WERI-Rb-1 (cell line): ENCODE measurements at places on chromosomes 2 and 18.

GRCh38 chr18:41266616-41267015 is 688.4 kb upstream of the PIK3C3 start:
- DNase-seq, result no peak

- no peak for DNase-seq
Observed at GRCh38 chr18:59182673-59183072, 37.3 kb upstream of the GRP start.

GRCh38 chr2:236702657-236703372 is 133.2 kb downstream of the ACKR3 start:
- DNase-seq, result no peak

DNA sequence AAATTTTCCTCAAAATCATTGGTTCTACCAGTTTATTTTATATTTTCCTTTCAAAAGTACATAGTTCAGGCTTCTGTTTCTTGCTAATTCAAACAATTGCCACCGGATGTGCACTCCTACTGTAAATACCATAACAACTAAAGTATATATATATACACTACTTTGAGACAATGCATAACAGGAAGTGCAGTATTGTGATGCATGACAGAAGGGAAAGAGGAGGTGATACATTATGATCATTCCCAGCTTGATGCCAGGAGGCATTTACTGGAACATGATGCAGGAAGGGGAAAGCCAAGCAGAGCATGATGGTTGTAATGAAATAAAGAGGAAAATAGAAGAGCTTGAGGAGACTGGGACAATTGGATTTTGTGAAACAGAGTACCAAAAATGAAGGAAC is 215.2 kb upstream of the NT5C1B start:
- no peak for DNase-seq

DNA sequence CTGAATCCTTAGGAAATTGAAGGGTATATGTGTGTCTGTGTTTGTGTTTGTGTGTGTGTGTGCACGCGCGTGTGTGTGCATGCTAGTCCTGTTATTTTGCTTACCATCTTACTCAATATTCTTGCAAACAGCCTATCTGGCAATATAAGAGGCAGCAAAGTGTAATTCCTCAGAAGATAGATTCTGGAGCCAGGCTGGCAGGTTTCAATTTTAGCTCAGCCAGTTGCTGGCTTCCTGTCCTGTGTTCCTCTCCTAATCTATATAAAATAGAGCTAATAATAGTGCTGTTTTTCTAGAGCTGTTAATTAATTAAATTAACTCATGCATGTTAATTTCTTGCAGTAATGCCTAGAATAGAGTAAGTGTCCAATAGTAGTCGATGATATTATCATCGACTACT is 256.2 kb downstream of the PIK3C3 start:
- DNase-seq, result no peak

- DNase-seq, result no peak
Observed at GRCh38 chr2:207891086-207891844, 121.6 kb upstream of the FZD5 start.

- DNase-seq, result no peak
Observed at GRCh38 chr2:180730976-180731375, 249.4 kb upstream of the UBE2E3 start.

DNA sequence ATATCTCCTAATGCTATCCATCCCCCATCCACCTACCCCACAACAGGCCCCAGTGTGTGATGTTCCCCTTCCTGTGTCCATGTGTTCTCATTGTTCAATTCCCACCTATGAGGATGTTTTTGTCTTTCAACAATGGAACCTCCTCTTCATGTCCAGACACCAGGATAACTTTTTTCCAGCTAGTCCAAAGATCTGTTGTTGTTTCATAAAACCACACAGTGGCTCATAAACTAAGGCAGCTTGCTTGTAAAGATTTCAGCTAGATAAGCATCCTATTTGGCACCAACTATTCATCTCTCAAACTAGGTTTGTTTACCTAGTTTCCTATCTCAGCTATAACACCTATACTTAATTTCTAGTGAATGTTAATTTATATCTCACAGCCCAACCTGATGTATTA is 937.7 kb downstream of the TRIB2 start:
- no peak for DNase-seq

- no peak for DNase-seq
Observed at GRCh38 chr2:101790416-101790815, 92.9 kb downstream of the MAP4K4 start.

- DNase-seq, result no peak
Observed at GRCh38 chr2:147937744-147938349, 82.7 kb downstream of the ORC4 start.

GRCh38 chr2:178718283-178718682 is 88.9 kb downstream of the TTN start:
- DNase-seq, result no peak

GRCh38 chr18:48785091-48785614 is 165.6 kb downstream of the SMAD7 start:
- DNase-seq, result no peak
